Fibroblast of the aortic adventitia (primary cell): ENCODE measurements at places on chromosomes 11 and 22. TPM values are rescaled to one million over a fixed set of nuclear protein-coding genes. Genes with fewer than 3 reads are reported as not detected.

MS4A3 gene
- total RNA-seq, result not detected in 2 replicates

SGSM1 gene
- total RNA-seq, result not detected in 2 replicates

UBASH3B gene
- total RNA-seq, result 3.5 and 23.2 TPM in 2 replicates

MRTFA gene
- total RNA-seq, result 25.8 and 90.4 TPM in 2 replicates

CBX6 gene
- 50.7 and 87.7 TPM in 2 replicates for total RNA-seq

CCDC87 gene
- total RNA-seq, result 0.45 and 1.1 TPM in 2 replicates

NPAS4 gene
- 0.18 TPM in 1 of 2 replicates, not detected in the other for total RNA-seq

CRYBA4 gene
- total RNA-seq, result not detected in 2 replicates

DEUP1 gene
- not detected in 2 replicates for total RNA-seq

MAPK8IP2 gene
- 0.27 and 1.1 TPM in 2 replicates for total RNA-seq

DNA sequence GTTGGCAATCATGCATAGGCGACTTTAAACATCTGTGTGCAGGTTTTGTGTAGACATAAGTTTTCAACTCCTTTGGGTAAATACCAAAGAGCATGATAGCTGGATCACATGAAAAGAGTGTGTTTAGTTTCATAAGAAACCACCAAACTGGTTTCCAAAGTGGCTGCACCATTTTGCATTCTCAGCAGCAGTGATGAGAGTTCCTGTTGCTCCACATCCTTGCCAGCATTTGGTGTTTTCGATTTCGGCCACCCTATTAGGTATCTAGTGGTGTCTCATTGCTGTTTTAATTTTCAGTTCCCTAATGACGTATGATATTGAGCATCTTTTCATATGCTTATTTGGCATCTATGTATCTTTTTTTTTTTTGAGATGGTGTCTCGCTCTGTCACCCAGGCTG is 62.8 kb upstream of the CCND1 start:
- no peak for DNase-seq

- DNase-seq, result no peak
These were observed 7.8 kb downstream of the MS4A12 start for GRCh38 chr11:60500276-60500910.

GRCh38 chr11:7490054-7490453 is 4.7 kb downstream of the OLFML1 start:
- DNase-seq, result peak; percentile 81

GRCh38 chr22:38204784-38205183 is 3.0 kb downstream of the MAFF start:
- no peak for DNase-seq

DNA sequence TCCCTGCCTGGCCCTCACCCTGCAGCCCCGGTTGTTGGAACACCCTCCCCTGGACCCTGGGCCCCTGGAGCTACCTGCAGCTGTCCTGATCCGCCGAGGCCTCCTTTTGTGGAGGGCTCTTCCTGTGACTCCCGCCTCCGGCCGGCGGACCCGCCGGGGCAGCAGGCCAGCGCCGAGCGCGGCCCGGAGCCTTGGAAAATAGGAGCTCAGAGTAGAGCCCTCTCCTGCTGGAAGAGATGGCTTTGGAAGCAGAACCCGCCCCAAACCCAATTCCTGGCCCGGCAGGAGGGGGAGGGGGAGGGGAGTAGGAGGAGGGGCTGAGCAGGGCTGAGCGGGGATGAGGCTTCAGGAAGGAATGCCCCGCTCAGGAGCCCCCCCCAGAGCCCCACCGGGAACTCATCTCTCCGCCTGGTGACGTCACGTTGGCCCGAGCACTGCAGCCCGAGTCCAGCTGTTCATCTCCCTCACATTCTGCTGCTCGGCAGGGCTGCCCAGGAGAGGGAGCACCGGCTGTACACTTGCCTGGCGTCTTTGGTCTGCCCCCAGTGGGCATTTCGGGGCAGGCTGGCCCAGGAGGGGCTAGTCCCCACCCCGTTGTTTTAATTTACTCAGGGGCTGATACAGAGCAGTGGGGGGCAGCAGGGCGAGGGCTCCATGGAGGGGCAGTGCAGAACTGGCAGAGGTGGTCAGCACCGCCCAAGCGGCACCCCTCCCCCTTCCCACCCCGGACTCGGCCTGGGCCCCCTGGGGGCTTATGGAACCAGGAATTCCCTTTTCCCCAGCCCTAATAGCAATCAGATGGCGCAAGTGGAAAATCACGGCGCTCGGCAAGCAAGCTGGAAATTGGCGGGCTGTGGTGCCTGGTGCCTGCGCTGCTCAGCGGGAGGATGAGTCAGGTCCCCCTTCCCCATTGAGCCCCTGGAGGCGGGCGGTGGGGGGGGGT is at the start of gene MRGPRF:
Gene MRGPRF, minus strand, starts transcription at position 238 of the 943 bp plus-strand sequence. CDS start 3,345 bp downstream, outside the sequence.
- peak; percentile 92 for DNase-seq

GRCh38 chr11:113075586-113076095 is 114.4 kb downstream of the NCAM1 start:
- DNase-seq, result no peak

GRCh38 chr11:131354251-131354701 is 16.1 kb upstream of the NTM start:
- DNase-seq, result no peak

DNA sequence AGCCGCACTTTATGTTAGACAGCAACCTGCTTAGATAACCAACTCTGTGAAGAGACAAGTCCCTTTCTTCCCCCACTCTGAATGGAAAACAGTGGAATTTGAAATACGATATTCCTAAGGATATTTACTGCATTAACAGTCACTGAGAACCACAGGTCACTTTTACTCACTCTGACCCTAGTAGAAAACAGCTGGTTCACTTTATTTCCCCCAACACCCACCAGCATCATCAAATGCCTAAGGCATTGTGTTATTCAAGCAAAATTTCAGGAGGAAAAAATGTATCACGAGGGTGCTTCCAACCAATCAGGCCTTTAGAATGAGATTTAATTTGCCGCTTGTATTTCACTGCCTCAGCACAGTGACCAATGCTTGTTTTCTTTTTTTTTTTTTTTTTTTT is 1134.1 kb upstream of the CCDC90B start:
- peak; percentile 8 for DNase-seq

DNA sequence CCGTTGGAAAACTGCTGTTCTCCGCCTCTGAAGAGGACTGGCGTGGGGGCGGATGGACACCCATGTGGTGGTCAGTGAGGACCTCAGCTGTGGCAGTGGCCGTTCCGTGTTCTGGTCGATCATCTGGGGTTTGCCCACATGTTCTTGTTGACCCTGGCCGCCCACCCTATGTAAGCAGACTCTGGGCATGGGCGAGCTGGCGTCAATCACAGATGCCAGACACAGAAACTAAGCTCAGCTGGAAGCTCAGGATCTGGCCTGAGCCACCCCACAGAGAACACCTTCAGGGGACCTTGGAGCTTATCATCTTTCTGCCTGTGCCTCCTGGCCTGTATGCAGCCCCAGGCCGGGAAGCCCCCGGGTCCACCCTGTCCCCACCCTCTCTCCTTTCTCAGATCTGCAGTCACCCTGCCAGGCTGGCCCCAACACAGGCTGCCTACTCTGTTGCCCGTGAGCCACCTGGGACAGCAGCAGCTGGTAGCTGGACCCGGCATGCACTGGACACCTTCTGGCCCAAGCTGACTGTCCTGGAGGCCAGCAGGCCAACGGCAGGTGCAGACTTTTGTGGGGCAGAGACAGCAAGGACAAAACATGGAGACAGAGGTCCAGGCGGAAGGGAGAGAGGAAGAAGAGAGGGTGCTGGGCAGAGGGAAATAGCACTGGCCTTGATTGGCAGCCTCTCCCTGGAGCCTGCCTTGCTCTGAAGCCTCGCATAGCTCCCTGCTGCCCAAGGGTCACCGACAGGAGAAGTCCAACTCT is 91.5 kb downstream of the PHF21B start:
- no peak for DNase-seq

- no peak for DNase-seq
These were observed at the start of gene SHISA8 for GRCh38 chr22:41915035-41915785. TSS of gene SHISA8 (minus strand) at chr22:41915074. CDS start at chr22:41914667, 407 bp downstream.

DNA sequence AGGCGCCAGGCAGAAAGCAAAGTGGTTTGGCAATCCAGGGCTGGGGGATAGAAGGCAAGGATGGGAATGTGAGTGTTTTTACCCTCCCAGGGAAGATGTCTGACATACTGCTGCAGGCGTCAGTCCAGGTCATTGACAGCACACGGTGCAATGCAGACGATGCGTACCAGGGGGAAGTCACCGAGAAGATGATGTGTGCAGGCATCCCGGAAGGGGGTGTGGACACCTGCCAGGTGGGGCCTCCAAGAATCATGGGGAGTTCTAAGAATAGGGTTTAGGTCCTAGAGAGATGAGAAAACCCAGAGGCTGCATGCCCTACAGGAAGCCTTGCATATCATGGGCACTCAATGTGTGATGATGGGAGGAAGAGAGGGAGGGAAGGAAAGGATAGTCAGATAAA is 28.3 kb upstream of the SMIM35 start:
- DNase-seq, result no peak

- DNase-seq, result peak; percentile 21
These were observed 97.2 kb downstream of the TRAF6 start for GRCh38 chr11:36412781-36413383.

DNA sequence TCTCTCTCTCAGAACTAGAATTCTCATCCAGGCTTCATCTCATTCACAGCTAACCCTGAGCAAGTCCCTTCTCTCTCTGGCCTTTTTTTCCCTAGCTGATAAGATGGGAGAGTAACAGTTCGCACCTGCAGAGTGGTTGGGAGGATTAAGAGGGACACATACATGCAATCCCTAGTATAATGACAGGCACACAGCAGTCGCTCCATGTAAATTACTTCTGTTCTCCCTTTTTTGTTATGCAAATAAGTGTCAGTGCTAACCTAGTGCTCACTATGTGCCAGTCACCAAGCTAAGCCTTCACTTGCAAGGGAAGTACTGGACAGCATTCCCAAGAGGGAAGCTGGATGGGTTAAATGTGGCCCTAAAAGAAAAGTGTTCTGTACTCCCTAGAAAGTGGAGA is 63.4 kb downstream of the TENM4 start:
- no peak for DNase-seq

DNA sequence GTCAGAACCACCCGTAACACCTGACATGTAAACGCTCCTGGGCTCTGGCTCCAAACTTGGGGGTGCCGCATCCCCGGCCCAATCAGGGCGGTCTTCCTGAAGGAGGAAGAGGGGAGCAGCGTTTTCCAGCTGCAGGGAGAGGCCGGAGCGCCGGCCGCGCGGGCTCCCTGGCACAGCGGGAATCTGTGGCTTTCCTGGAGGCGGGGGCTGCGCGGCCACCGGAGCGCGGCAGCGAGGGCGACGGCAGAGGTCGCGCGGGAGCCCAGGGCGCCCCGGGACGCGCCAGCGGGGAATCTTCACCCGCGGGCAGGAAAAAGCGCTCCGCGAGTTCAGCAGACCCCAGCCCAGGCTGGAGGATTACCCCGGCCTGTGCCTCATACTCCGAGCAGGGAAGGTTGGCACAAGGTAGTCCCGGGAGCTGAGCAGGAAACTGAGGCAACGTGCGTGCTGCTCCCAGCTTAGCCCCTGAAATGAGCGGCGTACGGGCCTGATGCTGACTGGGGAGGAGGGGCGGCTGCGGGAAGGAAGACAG is 600 bp upstream of the ESAM start:
- DNase-seq, result no peak

GRCh38 chr22:37503850-37504249 is 15.4 kb downstream of the CARD10 start:
- no peak for DNase-seq

DNA sequence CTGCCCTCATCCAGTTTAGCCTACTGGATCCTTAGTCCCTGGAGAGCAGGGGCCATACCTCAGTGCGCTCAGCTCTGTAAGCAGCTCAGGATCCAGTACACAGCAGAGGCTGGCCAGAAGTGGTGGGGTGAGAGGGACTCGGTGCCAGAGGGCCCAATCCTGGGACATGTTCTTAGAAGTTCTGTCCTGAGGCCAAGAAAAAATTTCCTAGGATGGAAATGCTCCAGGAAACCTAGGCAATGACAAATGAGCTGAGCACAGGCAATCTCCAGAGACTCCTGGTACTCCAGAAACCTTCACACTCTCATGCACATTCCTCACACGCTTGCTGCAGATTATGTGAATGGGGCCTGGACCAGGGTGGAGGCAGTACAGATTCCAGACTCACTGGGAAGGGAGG is 89.6 kb downstream of the SERGEF start:
- DNase-seq, result peak; percentile 79

- DNase-seq, result peak; percentile 37
These were observed 1.1 kb upstream of the BIRC2 start for GRCh38 chr11:102345904-102346303.

DNA sequence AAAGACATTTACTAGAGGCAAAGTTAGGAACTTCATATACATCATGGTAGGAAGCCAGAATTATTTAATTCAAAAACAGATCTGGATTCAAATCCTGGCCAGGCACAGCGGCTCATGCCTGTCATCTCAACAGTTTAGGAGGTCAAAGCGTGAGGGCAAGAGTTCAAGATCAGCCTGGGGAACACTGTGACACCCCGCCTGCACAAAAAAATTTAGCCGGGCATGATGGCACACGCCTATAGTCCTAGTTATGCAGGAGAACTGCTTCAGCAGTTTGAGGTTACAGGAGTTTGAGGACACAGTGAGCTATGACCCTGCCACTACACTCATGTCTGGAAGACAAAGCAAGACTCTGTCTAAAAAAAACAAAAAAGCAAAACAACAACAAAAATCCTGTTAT is 8.9 kb downstream of the MRTFA start:
- DNase-seq, result no peak

DNA sequence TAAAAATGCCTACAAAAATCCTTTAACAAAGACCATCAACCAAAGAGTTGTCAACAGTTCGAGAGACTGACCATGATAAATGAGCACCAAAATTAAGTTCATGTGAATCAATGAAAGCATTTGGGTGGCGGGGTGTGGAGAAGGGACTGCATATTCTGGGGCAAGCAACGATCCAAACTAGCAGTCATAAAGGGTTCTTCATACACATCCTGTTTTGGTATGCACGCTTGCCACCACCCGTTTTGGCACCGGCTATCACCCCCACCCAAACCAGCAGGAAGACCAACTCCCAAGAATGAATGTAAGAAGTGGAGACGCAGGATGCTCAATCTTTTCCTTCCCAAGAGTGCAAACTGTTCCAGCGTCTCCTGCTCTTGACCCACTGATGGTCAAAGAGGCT is 80.8 kb downstream of the SGSM3 start:
- peak; percentile 66 for DNase-seq
